ENCODE measurements at places on chromosomes 7 and 10.

GRCh38 chr10:68800211-68800610 is 27.1 kb upstream of the STOX1 start:
- no peak for DNase-seq

- no peak for DNase-seq
These were observed 71.3 kb downstream of the VWA2 start for GRCh38 chr10:114310346-114310745.

DNA sequence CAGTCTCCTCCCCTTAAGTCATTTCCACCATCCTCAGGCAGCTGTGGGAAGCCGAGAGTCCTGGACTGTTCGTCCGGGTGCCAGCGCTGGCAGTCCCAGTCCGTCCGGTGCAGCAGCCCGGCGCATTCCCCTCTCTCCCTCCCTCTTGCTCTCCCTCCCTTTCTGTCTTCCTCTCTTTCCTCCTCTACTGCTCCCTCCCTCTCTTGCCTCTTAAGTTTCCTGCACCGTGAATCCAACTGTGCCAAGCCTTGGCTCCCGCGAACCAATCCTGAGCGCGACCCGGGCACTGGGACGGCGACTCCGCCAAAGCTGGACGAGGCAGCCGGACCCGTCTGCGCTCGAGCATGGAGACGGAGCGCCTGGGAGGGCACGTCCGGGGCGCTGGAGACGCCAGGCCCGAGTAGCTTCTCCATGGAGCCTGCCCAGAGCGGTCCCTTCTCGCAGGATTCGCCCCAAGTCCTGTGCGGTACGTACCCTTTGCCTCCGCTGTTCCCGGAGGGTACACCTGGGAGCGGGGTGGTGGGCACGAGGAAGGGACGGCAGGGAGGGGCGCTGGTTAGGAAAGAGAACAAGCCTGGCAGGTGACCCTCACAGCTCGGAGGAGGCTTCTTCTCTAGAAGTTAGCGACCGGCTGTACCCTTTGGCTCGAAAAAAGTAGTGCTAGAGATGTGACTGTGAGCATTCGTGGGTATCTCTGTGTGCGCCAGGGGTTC is 1.0 kb downstream of the NXPH1 start:
- no peak for DNase-seq

DNA sequence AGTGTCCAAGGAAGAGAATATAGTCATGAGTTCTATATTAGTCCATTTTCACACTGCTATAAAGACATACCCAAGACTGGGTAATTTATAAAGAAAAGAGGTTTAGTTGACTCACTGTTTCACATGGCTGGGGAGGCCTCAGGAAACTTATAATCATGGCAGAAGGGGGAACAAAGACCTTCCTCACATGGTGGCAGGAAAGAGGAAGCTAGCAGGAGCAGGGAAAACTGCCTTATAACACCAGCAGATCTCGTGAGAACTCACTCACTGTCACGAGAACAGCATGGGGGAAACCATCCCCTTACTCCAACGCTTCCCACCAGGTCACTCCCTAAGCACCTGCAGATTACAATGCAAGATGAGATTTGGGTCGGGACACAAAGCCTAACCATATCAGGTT is 139.0 kb upstream of the ZNF438 start:
- DNase-seq = no peak

DNA sequence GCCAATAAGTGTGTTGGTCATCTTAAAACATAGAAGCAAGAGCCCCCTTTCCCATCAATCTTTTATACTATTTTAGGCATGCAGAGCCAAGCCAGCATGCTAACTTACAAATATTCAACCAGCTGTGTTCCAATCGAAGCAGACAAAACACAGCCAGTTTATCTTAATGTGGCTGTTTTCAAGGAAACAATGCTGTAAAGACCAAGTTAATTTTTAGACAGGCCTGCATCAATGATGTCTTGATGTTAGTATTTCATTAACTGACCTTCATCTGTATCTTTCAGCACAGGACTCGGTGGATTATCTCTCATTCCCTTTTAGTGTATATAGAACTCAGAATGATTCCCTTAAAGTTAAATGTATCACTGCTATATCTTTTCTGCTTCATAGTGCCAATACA is 262.0 kb upstream of the ZWINT start:
- no peak for DNase-seq

- no peak for DNase-seq
These were observed 110.7 kb downstream of the FRMD4A start for GRCh38 chr10:14220026-14220425.

DNA sequence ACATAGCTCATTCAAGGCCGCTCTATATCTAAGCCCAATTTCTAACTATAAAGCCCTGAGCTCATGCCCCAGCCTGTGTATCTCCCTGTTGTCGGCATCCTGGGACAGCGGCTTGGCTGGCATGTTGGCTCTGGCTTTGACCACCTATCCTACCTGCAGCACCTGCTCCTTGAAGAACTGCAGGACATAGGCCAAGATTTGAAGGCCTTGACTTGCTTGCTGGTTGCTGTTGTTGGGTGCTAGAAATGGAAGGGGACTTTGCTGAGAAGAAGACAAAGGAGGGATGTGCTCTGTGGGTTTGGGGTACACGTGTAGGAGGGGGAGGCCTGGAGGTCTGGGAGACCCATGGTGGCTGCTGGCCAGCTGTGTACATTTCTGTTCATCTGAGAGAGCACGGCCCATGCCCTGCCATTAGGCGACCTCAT is 11.1 kb downstream of the PNLIPRP2 start:
- DNase-seq = no peak

- no peak for DNase-seq
These were observed 244.2 kb upstream of the PLXDC2 start for GRCh38 chr10:19572056-19572455.

DNA sequence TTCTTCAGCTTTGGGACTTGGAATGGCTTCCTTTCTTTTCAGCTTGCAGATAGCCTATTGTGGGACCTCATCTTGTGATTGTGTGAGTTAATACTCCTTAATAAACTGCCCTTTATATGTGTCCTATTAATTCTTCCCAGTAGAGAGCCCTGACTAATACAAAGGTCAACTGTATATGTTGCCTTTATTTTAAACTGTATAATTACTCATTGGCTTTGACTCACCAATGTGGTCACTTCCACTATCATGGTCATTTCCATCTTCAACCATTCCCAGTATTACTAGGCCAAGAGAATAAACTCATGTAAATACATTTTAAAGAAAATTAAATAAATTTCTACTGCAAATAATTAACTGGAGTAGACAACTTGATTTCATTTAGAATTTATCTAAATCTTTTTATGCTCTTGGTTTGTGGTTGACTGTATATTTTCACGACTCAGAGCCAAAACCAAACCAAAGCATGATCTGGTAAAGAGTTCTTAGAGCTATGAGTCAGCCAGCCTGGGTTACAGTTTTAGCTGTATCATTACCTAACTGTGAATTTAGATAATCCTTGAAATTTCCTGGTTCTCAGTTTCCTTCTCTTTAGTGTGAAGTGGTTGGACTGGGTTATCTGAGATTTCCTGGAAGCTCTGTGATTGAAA is 188.4 kb downstream of the PPP1R3A start:
- DNase-seq = no peak

GRCh38 chr7:134662871-134663205 is 16.2 kb downstream of the BPGM start:
- no peak for DNase-seq

DNA sequence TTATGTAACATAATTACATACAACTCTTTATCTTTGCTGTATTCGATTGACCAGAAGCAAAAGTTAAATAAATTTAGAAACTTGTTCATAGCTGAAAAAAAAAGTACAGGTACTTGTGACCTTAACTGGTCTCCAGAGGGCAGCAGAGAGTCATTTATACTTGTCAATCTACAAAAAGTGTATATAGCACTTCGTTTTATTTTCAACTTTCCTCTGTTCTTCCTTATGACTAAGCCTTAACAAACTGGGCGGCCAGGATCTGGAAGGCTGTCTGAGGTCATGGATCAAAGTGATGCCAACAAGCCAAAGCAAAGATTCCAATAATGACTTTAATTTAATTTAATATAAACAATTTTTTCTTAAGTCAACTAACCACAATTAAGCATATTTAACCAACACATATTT is 29.8 kb downstream of the C10orf67 start:
- no peak for DNase-seq

DNA sequence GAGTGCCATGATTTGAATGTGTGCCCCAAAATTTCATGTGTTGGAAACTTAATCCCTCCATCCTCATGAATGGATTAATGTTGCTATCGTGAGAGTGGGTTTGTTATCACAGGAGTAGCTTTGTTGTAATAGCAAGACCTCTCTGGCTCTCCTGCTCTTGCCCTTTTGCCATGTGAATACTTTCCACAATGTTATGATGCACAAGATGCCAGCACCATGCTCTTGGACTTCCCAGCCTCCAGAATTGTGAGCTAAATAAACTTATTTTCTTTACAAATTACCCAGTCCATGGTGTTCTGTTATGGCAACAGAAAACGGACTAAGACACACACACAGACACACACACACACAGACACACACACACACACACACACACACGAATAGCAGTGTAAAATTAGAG is 51.3 kb upstream of the TM9SF3 start:
- no peak for DNase-seq

GRCh38 chr7:131108212-131108940 is 219.3 kb upstream of the MKLN1 start:
- peak; percentile 46 for DNase-seq

DNA sequence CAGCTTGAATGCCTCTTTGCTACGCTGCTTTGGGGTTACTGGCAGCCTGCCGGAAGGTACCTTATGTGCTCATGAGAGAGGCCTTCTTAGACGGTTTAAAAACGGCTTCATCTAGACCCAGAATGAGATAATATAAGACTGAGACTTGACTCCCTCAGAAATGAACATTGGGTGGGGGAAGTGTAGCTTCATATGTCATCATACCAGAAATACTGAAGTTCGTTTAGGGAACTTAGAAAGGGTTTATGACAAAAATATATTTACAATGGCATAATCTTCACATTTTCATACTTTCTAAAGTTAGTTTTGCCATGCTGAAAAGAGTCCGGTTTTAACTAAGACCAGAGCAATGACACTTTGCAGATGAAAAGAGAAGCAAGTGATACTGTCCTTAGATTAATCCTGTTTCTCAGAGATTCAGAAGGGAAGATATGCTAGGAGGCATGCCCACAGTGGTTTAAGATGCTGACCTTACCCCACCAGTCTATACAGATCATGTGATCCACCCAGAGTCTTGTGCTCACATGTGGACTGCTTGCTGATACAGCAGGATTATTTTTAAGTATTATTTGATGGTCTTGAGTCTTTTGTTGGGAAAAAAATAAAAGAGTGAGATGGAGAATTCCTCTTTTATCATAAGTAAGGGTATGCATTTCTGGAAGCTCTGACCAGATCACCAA is 40.8 kb upstream of the HGF start:
- no peak for DNase-seq

DNA sequence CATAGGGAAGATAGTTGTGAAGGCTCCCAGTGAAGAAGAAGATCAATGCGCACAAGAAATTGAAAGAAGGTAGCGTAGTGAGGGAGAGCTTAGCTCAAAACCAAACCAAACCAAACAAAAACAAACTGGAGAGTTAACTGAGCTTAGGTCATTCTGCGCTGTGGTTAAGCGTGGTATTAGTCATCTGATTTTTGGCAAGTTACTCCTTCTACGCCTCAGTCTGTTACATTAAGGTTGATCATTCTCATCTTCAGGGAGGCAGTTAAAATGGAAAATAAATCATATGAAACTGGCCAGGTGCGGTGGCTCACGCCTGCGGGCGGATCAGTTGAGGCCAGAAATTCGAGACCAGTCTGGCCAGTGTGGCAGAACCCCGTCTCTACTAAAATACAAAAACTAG is 259.7 kb downstream of the EXOC4 start:
- no peak for DNase-seq

- DNase-seq = no peak
These were observed 31.2 kb downstream of the LDB3 start for GRCh38 chr10:86699541-86699940.

DNA sequence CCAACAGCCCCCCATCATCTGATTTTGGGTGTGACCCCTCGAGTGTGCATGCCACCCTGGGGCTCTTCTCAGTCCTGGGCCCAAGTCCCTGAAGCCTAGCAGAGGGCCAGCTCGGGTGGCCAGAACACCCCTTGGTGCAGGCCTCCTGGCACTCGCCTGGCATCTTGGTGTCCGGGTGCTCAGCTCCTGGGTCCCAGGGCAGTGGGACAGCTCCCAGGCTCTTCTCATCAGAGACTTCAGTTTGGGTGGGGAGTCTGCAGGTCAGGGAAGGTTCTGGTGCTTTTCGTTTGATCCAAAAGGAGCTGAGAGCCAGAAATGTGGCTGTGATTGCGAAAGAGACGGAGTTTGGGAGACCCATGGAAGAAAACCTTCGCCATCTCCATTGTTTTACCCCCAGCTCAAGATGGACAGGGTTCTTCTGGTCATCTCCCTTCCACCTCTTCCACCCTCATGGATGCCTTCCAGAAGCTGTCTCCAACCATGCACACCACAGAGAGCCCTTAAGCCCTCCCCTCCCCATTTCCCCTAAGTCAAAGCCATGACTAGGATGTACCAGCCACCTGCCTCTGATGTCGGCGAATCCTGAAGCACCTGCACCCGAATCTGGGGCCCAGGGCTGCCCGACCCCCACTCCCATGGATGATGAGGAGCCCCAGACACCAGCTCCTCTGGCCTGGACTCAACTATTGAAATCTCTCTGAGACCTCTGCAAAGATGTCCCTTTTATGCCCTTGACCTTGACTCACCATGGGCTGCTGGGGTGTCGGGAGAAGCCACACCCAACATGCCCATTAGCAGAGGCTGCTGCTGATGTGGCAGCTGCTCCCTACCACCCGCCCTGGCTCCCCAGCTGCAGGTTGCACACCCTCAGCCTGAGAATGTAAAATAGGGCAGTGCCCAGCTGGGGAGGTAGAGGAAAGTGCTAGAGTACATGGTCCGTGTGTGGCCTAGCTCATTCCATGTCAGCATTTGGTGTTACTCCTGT is 55.3 kb downstream of the ADCYAP1R1 start:
- DNase-seq = no peak

DNA sequence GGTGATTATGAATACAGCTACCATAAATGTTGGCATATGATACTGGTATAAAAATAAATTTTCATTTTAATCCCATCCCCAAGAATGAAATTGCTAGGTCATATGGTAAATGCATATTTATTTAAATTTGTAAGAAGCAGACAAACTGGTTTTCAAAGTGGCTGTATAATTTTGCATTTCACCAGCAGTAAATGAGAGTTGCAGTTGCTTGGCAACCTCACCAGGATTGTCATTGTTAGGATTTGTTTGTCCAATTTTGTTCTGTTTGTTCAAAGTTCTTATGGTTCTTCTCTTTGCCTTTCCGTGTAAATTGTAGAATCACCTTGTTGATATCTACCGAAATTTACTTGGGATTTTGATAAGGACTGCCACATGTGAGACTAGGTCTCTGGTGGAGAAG is 237.4 kb downstream of the OTUD1 start:
- no peak for DNase-seq

DNA sequence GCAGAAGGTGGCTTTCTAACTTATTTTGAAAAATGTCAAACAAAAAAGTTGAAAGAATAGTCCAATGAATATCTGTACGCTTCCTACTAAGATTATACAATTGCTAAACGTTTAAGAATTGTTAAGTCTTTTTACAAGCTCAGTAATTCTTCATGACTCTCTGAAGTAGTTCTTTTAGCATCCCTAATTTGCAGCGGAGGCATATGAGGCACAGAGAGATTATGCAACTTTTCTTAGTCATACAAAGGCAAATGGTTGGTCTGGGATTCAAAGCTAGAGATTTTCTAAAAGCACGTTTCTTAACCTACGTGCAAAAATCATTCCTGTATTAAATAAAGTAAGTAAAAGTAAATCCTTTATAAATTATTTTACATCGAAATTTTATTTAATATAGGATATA is 254.2 kb downstream of the MAGI2 start:
- no peak for DNase-seq

- no peak for DNase-seq
These were observed 225.8 kb downstream of the PARD3 start for GRCh38 chr10:34589275-34589674.

Data from anterior cingulate cortex (tissue), 58 donors.